ENCODE measurements at places on chromosomes 7 and 10. TPM values are rescaled to one million over a fixed set of nuclear protein-coding genes. Genes with fewer than 3 reads are reported as not detected.
A peak's percentile ranks its signal among the peaks of the same experiment; 100 is the strongest.

- H3K4me3 ChIP-seq, result no peak overlapping the region
- H3K27me3 ChIP-seq, result no peaks in the 10 kb centered on the region
- H3K36me3 ChIP-seq, result peaks cover 4% of the 10 kb centered on the region
- no peak overlapping the region for H3K27ac ChIP-seq
- DNase-seq, result no peak
Observed at GRCh38 chr7:127901895-127902703, 129.1 kb downstream of the LRRC4 start.

GRCh38 chr10:132851451-132851850, 65.5 kb upstream of the NKX6-2 start:
- no peaks in the 10 kb centered on the region for H3K36me3 ChIP-seq
- no peak overlapping the region for H3K27ac ChIP-seq
- H3K4me1 ChIP-seq, result peaks cover 3% of the 10 kb centered on the region
- no peak for DNase-seq

Gene ADCY1
- total RNA-seq, result 0.03 TPM

DNA sequence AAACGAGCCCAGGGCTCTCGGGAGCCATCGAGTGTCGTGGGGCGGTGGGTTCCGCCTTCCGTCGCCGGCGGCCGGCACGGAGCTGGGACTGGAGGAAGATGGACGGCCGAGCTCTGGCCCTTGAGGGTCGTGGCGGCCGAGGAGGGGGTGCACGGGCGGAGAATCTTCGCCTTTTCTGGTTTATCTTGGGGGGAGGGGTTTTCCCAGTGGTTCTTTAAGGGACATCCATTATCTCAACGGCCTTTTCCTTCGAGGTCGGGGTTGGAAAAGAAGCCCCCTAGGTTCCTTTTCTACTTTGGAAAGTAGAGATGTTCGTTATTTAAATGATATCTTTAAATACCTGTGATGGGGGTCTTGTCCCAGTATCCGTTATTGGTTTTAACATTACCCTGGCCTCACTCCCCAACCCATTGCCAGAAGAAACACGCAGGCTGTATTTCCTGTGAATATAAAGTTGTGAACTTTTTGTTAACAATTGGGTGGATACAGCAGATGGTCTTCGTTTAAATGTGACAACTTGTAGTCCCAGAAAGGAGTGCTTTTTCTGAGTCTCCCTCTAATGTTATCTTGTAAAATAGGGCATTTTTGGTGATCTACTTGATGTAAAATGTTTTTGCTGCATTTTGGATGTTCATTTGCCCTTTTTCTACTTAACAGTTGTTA, 765 bp downstream of the CCAR1 start:
- H3K27ac ChIP-seq, result peak overlapping the region; percentile 87
- no peak for DNase-seq
- H3K36me3 ChIP-seq, result peaks cover 28% of the 10 kb centered on the region
- no peaks in the 10 kb centered on the region for H3K27me3 ChIP-seq
- H3K4me1 ChIP-seq, result peaks cover 19% of the 10 kb centered on the region
- peak overlapping the region; percentile 92 for H3K4me3 ChIP-seq

DNA sequence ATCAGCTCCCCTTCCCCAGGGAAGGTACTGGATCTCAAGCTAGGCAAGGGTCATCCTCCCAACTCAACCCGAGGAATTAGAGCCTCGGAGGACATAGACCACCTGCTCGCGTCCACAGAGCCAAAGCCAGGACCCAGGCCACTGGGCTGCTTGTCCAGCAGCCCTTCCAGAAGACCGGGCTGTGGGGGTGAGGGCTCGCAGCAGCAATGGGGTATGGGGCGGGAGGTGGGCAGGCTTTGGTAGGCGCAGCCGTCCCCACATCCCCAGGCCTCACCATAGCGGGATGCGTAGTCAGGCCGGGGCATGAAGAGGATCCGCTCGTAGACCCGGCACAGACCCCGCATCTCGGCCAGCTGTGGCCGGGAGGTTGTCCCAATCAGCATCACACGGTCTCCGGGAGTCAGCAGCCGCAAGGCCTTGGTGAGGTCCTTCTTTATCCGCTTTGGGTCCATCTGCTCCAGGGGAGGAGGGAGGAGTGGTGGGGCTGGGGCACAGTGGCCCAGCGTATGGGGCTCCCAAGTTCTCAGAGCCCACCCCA, 5.0 kb upstream of the ASB10 start:
- no peak for DNase-seq
- H3K4me1 ChIP-seq, result peaks cover 15% of the 10 kb centered on the region
- H3K27ac ChIP-seq, result no peak overlapping the region
- H3K4me3 ChIP-seq, result no peak overlapping the region

DNA sequence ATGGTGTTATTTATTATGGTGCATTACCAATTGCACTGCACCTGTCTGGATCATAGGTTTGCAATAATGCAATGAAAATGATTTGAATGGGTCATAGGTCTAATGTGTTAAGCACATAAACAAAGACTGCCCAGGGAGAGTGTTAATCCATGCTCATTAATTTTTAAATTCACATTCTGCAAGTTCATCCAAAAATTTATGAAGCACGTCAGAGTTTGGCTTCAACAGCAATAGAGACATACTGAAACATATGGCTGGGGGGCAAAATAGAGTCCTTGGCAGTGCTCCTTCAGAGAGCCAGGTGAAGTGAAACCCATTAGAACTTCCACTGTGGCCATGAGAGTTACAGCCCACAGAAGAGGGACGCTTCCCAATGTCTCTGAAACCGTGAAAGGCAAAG, 441.1 kb downstream of the POM121L12 start:
- no peaks in the 10 kb centered on the region for H3K4me1 ChIP-seq
- no peaks in the 10 kb centered on the region for H3K27me3 ChIP-seq
- no peak for DNase-seq
- H3K4me3 ChIP-seq, result no peak overlapping the region
- no peaks in the 10 kb centered on the region for H3K36me3 ChIP-seq

Gene CNTNAP2
- 0.21 TPM for total RNA-seq

DNA sequence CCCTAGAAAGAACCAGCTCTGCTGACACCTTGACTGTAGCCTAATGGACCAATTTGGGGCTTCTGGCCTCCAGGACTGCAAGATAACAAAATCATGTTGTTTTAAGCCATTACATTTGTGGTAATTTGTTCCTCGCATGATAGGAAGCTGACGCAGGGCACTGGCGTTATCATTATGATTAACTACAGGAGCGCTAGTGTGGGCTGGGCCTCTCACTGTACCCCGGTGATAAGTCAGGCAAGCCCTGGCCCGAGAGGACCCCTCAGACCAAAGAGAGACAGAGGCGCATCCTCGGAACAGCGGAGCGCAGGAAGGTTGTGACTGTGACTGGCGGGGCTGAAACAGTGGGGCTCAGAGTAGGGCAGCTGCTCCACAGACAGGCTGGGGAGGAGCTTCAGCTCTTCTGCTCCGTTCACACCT, 150.3 kb upstream of the CHST15 start:
- H3K4me1 ChIP-seq, result no peaks in the 10 kb centered on the region
- H3K36me3 ChIP-seq, result no peaks in the 10 kb centered on the region
- H3K27me3 ChIP-seq, result peaks cover 15% of the 10 kb centered on the region
- H3K4me3 ChIP-seq, result no peak overlapping the region
- no peak overlapping the region for H3K27ac ChIP-seq

Gene AP1S1
- 16.7 TPM for total RNA-seq

GRCh38 chr7:2109936-2110609, 122.7 kb downstream of the MAD1L1 start:
- no peaks in the 10 kb centered on the region for H3K27me3 ChIP-seq
- H3K4me3 ChIP-seq, result no peak overlapping the region
- peaks cover 19% of the 10 kb centered on the region for H3K4me1 ChIP-seq
- no peak for DNase-seq
- no peak overlapping the region for H3K27ac ChIP-seq
- H3K36me3 ChIP-seq, result peaks cover 2% of the 10 kb centered on the region

- DNase-seq, result peak; percentile 67
- H3K4me3 ChIP-seq, result peak overlapping the region; percentile 84
- peaks cover 7% of the 10 kb centered on the region for H3K27me3 ChIP-seq
- peaks cover 30% of the 10 kb centered on the region for H3K4me1 ChIP-seq
- H3K36me3 ChIP-seq, result no peaks in the 10 kb centered on the region
Observed at GRCh38 chr7:100604028-100604975, 2.1 kb downstream of the PCOLCE start.

Gene STOX1
- 0.63 TPM for total RNA-seq

- no peaks in the 10 kb centered on the region for H3K36me3 ChIP-seq
- no peak overlapping the region for H3K4me3 ChIP-seq
- H3K27ac ChIP-seq, result no peak overlapping the region
- no peaks in the 10 kb centered on the region for H3K4me1 ChIP-seq
Observed at GRCh38 chr10:76621886-76622620, 1015.6 kb downstream of the KCNMA1 start.

Gene SH2D4B
- 0.23 TPM for total RNA-seq

Gene HACD1
- total RNA-seq, result 0.39 TPM

Gene CFAP58
- not detected for total RNA-seq

Gene C1QL3
- total RNA-seq, result not detected

- no peaks in the 10 kb centered on the region for H3K4me1 ChIP-seq
- no peak overlapping the region for H3K27ac ChIP-seq
- no peaks in the 10 kb centered on the region for H3K36me3 ChIP-seq
- peaks cover 17% of the 10 kb centered on the region for H3K27me3 ChIP-seq
- no peak overlapping the region for H3K4me3 ChIP-seq
- DNase-seq, result no peak
Observed at GRCh38 chr7:12518920-12519681, 51.4 kb upstream of the SCIN start.

Gene TBC1D12
- 0.53 TPM for total RNA-seq

Gene SPDYE8
- total RNA-seq, result not detected

DNA sequence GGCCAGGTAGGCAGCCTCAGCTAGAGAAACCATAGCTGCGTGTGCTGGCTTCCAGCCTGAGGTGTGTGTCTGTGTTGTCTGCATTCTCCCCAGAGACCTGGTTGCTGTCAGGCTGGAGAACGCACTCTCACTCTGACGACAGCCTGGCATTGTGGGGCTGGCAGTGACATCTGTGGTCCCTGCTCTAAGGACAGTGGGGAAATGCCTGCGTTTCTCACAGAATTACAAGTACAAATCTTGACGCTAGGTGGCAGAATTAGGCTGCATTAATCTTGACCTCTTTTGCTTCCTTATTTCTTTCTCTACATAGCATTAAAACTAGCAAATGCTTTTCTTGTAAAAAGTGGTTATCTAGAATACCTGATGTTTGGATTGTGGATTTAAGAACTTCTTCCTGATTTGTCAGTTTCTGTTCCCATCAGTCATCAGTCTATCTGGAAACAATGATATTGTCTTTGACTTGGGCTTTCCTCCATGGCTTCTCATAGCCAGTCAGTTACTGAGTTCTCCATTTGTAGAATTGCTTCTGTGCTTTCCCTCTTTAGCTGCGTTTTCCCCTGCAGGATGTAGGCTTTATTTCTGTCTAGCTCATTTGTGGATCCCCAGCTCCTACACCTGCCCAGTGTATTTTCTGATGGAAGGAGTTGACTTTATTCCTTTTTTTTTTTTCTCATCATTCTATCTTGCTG, 86.0 kb downstream of the FANK1 start:
- H3K27me3 ChIP-seq, result peaks cover 7% of the 10 kb centered on the region
- H3K4me3 ChIP-seq, result no peak overlapping the region
- DNase-seq, result peak; percentile 21
- no peak overlapping the region for H3K27ac ChIP-seq

Gene OR6V1
- not detected for total RNA-seq

Gene C10orf67
- total RNA-seq, result 0.13 TPM

DNA sequence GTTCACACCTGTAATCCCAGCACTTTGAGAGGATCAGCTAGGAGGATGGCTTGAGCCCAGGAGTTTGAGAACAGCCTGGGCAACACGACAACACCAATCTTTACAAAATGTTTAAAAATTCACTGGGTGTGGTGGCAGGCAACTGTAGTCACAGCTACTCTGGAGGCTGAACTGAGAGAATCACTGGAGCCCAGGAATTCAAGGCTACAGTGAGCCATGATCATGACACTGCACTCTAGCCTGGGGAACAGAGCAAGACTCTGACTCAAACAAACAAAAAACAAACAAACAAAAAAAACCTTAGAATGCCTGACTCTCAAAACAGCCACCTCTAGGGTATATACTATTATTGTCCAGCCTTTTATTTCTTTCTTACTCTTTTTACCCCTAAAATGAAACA, 56.5 kb upstream of the PAPSS2 start:
- no peak overlapping the region for H3K4me3 ChIP-seq
- H3K27ac ChIP-seq, result no peak overlapping the region
- no peaks in the 10 kb centered on the region for H3K4me1 ChIP-seq
- DNase-seq, result no peak

GRCh38 chr7:74581916-74582440, 75.5 kb upstream of the GTF2I start:
- no peaks in the 10 kb centered on the region for H3K36me3 ChIP-seq
- H3K27me3 ChIP-seq, result peaks cover 5% of the 10 kb centered on the region
- H3K27ac ChIP-seq, result no peak overlapping the region
- H3K4me1 ChIP-seq, result no peaks in the 10 kb centered on the region
- H3K4me3 ChIP-seq, result no peak overlapping the region

DNA sequence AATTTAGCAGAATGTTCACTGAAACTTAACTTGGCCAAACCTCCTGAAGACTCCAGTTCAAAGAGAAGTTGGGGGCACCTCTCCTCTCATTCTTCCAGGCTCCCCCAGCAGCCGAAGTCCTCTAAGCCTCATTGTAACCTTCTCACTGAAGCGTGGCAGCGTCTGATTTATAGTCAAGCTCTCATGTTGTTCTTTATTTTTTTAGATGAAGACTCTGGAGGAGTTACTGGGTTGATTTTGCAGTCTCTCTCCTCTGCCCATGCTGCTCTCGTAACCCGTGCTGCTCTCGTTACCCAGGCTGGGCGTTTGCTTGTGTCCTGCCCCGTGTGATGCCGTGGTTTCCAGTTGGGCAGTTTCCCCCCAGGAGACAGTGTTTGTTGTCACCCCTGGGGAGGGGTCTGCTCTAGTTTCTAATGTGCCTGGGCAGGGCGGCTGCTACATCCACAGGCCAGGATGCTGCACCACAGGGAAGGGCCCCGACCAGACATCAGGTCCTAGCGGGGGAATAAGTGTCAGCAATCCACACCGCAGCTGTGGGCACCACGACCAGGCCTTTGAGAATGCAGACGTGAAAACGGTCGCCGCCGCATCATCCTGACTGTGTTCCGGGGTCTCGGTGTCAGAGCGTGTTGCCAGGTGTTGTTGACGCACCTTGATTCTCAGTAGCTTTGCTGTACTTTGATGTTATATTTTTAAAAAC, 65.2 kb downstream of the WDR37 start:
- H3K4me1 ChIP-seq, result peaks cover 2% of the 10 kb centered on the region
- H3K4me3 ChIP-seq, result no peak overlapping the region
- no peaks in the 10 kb centered on the region for H3K27me3 ChIP-seq

DNA sequence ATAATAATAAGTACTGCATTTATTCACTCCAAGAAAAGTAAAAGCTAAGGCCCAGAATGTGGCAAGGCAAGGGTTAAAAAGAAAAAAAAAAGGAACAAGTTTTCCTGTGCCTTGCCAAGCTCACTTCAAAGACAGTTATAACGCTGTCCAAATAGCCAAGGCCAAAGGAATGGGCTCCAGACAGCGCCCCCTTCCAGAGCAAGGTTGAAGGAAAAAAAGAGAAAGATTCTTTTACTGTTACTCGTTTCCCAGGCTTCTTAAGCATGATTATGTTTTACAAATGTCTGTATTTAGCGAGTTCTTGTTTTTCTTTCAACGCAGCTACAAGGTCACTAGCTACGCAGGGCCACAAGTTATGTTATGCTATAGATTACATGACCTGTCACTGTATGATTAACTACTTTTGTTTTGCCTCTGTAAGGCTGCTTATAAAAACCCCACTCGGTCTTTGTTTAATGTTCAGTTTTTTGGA, 9.1 kb upstream of the EIF4H start:
- H3K36me3 ChIP-seq, result no peaks in the 10 kb centered on the region
- no peaks in the 10 kb centered on the region for H3K4me1 ChIP-seq
- H3K27me3 ChIP-seq, result no peaks in the 10 kb centered on the region

GRCh38 chr7:89775459-89775858, 378.8 kb upstream of the STEAP1 start:
- H3K27me3 ChIP-seq, result no peaks in the 10 kb centered on the region
- no peak for DNase-seq
- H3K4me1 ChIP-seq, result no peaks in the 10 kb centered on the region
- H3K27ac ChIP-seq, result no peak overlapping the region
- H3K36me3 ChIP-seq, result no peaks in the 10 kb centered on the region

Gene TRIM73
- 37.7 TPM for total RNA-seq
